Mesothelial cell of epicardium (in vitro differentiated cells): ENCODE measurements at places on chromosomes 3 and 15. TPM values are rescaled to one million over a fixed set of nuclear protein-coding genes. Genes with fewer than 3 reads are reported as not detected.
A peak's percentile ranks its signal among the peaks of the same experiment; 100 is the strongest.

KLHL40 gene
- not detected in 3 replicates for total RNA-seq

SCAANT1 gene
- total RNA-seq: not detected in 3 replicates

PRSS50 gene
- total RNA-seq: 4.4 to 4.8 TPM (median 4.5 TPM) in 3 replicates

GRCh38 chr15:90883976-90884718, at the start of gene FES:
Gene FES, plus strand, starts transcription at chr15:90884504. Its CDS starts 542 bp downstream, at chr15:90885046.
- H3K27me3 ChIP-seq: no peaks in the 10 kb centered on the region
- DNase-seq: peak; percentile 59
- H3K4me1 ChIP-seq: peaks cover 25% of the 10 kb centered on the region

- peak; percentile 81 for DNase-seq
- no peaks in the 10 kb centered on the region for H3K36me3 ChIP-seq
- H3K27ac ChIP-seq: no peak overlapping the region
- no peaks in the 10 kb centered on the region for H3K4me1 ChIP-seq
- H3K27me3 ChIP-seq: peaks cover 14% of the 10 kb centered on the region
Measured at GRCh38 chr15:62254137-62254934, 89.3 kb upstream of the C2CD4B start.

DNA sequence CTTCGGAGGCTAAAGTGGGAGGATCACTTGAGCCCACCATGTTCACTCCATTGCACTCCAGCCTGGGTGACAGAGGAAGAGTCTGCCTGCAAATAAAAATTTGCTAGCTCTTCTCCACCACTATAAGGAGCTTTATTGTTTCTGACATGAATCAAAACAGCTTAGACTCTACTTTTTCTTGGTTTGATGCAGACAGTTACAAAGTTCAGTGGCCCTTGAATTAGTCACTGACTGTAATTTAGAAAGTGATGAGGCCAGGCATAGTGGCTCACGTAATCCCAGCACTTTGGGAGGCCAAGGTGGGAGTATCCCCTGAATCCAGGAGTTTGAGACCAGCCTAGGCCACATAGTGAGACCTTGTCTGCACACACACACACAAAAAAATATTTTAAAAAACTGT, 172.4 kb upstream of the CGNL1 start:
- H3K27me3 ChIP-seq: no peaks in the 10 kb centered on the region
- no peak overlapping the region for H3K4me3 ChIP-seq
- no peak for DNase-seq
- H3K4me1 ChIP-seq: peaks cover 16% of the 10 kb centered on the region

GRCh38 chr15:101006931-101007691, 88.0 kb downstream of the LRRK1 start:
- peaks cover 17% of the 10 kb centered on the region for H3K27me3 ChIP-seq
- DNase-seq: peak; percentile 46
- H3K27ac ChIP-seq: no peak overlapping the region
- peaks cover 25% of the 10 kb centered on the region for H3K4me1 ChIP-seq
- no peaks in the 10 kb centered on the region for H3K36me3 ChIP-seq
- H3K4me3 ChIP-seq: peak overlapping the region; percentile 86

GRCh38 chr3:10744098-10744465, 71.9 kb upstream of the SLC6A11 start:
- H3K4me3 ChIP-seq: no peak overlapping the region
- no peaks in the 10 kb centered on the region for H3K36me3 ChIP-seq
- no peak for DNase-seq
- H3K27ac ChIP-seq: no peak overlapping the region

- peaks cover 27% of the 10 kb centered on the region for H3K4me1 ChIP-seq
- peaks cover 3% of the 10 kb centered on the region for H3K36me3 ChIP-seq
- peaks cover 52% of the 10 kb centered on the region for H3K27me3 ChIP-seq
- H3K27ac ChIP-seq: no peak overlapping the region
Measured at GRCh38 chr3:59288951-59289350, 239.1 kb upstream of the CFAP20DC start.

DNA sequence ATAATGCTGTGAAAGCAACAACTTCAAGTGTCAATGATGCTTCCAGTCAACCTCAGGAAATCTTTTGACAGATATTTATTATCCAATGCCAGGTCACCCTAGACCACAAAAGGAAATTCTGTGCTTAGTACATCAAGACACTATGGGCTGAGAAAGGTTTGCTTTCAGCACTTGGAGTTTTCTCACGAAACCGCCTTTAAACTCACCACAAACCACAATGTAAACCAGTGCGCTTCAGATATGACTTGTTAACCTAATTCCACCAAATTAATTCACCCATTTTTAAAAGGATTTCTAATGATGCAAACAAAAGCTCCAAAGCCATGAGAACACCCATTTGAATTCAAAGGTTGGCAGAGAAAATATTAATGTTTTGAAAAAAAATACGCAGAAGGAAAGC, 292.9 kb upstream of the NR2F2 start:
- H3K36me3 ChIP-seq: no peaks in the 10 kb centered on the region
- no peak overlapping the region for H3K4me3 ChIP-seq
- no peak overlapping the region for H3K27ac ChIP-seq
- H3K4me1 ChIP-seq: peaks cover 55% of the 10 kb centered on the region
- no peak for DNase-seq
- no peaks in the 10 kb centered on the region for H3K27me3 ChIP-seq

DNA sequence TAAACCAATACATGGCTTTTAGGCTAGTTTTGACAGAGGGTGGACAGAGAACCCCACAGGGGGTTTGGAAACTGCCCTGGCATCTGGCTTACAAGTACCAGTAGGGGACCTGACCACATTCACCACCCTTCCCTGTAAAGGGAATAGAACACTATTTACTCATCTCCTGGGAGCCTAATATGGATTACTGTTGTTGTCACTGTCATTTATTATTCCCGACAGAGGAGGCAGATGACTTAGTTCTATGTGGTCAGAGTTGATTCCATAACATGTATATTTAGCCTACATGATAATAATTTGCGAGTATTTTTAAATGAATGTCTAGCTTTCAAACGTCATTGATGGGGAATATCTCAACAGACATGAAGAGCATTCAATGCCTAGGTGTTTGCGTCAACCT, 15.9 kb downstream of the ZBTB38 start:
- peak overlapping the region; percentile 89 for H3K27ac ChIP-seq
- peaks cover 63% of the 10 kb centered on the region for H3K4me1 ChIP-seq
- no peak for DNase-seq
- peaks cover 2% of the 10 kb centered on the region for H3K36me3 ChIP-seq
- no peaks in the 10 kb centered on the region for H3K27me3 ChIP-seq
- peak overlapping the region; percentile 44 for H3K4me3 ChIP-seq

DNA sequence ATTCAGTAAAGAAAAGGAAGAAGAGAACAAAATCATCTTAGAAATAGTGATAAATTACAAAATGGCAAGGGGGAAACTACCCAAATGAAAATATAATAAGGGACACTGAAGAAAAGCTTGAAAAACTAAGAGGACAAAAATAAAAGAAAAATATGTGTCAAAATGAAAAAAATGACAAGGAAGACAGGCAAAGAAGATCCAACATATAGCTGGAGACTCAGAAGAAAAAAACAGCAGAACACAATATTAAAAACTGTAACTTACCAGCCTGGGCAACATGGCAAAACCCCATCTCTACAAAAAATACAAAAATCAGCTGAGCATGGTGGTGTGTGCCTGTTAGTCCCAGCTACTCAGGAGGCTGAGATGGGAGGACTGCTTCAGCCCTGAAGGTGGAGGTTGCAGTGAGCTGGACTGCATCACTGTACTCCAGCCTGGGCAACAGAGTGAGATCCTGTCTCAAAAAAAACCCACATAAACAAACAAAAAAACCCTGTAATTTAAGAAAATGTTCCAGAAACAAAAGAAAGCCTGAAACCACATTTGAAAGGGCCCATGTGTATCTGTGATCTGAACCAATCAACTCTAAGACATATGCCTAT, 93.2 kb downstream of the ANO10 start:
- H3K27me3 ChIP-seq: no peaks in the 10 kb centered on the region
- H3K36me3 ChIP-seq: peaks cover 18% of the 10 kb centered on the region
- no peak overlapping the region for H3K4me3 ChIP-seq
- H3K4me1 ChIP-seq: no peaks in the 10 kb centered on the region

- H3K4me3 ChIP-seq: no peak overlapping the region
- peaks cover 4% of the 10 kb centered on the region for H3K4me1 ChIP-seq
- H3K27me3 ChIP-seq: peaks cover 6% of the 10 kb centered on the region
- H3K27ac ChIP-seq: no peak overlapping the region
- no peak for DNase-seq
Measured at GRCh38 chr15:25805031-25805430, 58.1 kb downstream of the ATP10A start.

DNA sequence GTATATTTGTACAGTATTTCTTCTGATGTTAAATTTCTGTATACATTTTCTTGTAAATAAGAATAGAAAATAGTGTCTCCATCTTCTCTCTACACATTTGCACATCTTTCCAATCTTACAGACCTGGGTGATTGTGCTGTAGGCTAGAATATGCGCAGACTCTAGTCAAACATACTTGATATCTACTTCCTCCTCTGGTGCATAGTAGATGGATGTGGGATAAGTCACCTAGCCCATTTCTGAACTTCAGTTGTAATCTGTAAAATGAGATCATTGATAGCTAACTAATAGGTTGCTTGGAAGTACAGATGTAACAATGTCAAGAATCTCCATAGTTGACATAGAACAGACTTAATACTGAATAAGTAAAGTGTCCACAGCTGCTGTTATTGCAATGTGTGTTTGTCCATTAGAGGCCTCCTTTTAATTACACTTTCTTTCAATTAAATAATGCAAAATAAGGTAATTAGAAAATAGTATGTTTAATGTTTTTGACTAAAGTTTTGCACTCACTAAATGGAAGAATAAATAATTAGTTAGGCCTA, 46.7 kb downstream of the ALCAM start:
- DNase-seq: no peak
- H3K4me3 ChIP-seq: no peak overlapping the region
- H3K36me3 ChIP-seq: peaks cover 3% of the 10 kb centered on the region
- no peak overlapping the region for H3K27ac ChIP-seq
- H3K4me1 ChIP-seq: peaks cover 25% of the 10 kb centered on the region
- no peaks in the 10 kb centered on the region for H3K27me3 ChIP-seq

DNA sequence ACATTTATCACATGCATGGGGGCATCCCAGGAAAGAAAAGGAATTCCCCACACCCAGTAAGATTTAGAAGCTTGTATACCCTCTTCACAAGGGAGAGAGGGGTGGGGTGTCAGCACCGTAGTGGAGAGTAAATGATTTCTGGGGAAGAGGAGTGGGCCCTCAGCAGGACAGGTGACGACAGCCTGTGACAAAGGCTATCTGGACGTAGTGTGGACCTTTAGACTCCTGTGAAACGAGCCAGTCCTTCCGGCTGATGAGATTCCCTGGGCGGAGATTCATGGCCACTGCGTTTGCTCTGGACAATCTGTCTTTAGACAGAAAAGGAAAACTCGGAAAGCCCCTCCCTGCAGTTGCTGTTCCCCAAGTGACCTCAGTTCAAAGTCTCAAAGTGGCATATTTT, 1.7 kb upstream of the FAM3D start:
- peaks cover 42% of the 10 kb centered on the region for H3K27me3 ChIP-seq
- no peak overlapping the region for H3K27ac ChIP-seq
- no peak overlapping the region for H3K4me3 ChIP-seq
- no peak for DNase-seq
